ENCODE measurements at places on chromosomes 2 and 18.

- no peak for DNase-seq
Measured at GRCh38 chr2:237599465-237600110, 9.1 kb upstream of the RAB17 start.

GRCh38 chr2:146681991-146682390, 1162.8 kb upstream of the ACVR2A start:
- no peak for DNase-seq

GRCh38 chr2:64987956-64988419, 1.2 kb upstream of the SLC1A4 start:
- DNase-seq = no peak

GRCh38 chr2:18384242-18384641, 176.2 kb downstream of the RDH14 start:
- DNase-seq = no peak

GRCh38 chr2:172496160-172496608, 59.7 kb upstream of the PDK1 start:
- no peak for DNase-seq

DNA sequence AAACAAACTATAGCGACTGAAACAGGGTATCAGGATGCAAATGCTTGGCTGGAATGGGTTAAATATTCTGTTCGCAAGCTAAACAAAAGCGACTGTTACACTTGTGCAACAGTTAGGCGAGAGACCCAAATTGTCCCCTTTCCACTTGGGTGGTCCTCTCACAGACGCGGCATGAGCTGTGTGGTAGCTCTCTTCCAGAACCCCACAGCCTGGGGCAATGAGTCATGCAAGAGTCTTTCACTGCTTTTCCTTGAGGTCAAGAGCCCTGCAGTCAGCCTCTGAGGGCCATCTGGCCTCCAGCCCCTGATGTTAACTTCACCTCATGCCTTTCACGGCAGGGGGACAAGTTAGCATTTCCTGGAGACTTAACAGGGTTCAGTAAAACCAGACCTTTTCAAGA, 25.7 kb downstream of the SULT1C4 start:
- no peak for DNase-seq

DNA sequence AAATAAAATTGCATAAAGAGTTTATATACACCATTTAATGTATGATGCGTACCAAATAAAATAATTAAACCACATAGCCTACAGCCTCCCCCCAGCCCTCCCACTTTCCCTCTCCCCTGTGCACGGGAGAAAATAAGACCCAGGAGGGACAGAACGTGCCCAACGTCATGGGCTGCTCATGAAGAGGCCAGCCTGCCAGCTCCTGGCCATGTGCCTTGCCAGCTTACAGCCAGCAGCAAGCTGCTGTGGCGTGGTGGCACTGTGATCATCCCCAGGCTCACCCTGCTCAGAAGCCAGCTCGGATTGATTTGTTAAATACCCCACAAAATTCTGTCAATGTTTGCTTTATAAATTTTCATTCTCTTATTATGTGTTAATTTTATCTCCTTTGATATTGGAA, 7.6 kb downstream of the GPR148 start:
- no peak for DNase-seq

DNA sequence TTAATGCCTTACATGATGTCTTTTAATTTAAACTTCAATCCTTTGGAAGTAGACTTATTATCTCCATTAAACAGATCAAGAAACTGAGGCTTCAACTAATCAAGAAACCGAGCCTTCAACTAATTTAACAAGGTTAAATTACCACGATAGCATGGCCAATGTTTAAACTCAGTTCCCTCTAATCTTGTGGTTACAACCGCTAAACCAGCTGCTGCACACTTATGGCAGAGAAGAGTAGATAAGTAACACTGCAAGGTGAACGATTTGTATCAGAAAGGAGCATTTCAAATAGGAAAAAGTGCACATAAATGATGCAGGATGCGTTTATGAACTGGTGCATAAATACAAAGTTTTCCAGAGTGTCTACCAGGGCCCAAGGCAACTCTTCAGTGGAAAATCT, 144.6 kb upstream of the CAVIN2 start:
- no peak for DNase-seq

- DNase-seq = no peak
Measured at GRCh38 chr2:71710367-71711132, 257.2 kb downstream of the DYSF start.

- no peak for DNase-seq
Measured at GRCh38 chr2:120350801-120351320, 4.9 kb downstream of the INHBB start.

DNA sequence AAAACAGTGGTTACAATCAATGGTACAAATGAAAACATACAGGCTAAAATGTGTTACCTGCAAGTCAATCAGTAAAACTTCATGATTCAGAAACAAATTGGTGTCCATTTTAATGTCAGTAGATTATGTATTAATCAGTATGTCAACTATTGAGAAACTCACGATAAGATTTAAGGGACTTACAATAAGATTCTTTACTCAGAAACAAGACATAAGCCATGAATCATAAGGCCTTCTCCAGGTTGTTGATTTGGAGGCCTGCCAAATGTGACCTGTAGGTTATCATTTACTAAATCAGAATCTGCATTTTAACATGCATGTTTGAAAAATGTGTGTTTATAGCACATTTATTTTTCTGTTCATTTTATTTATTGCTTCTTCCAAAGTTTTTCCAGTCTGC, 623.1 kb downstream of the CCDC85A start:
- DNase-seq = no peak

GRCh38 chr18:62723666-62724281, 8.4 kb downstream of the PHLPP1 start:
- DNase-seq = no peak

- DNase-seq = no peak
Measured at GRCh38 chr2:9736021-9736420, 105.2 kb upstream of the YWHAQ start.

GRCh38 chr18:69580107-69580506, 179.4 kb downstream of the DOK6 start:
- DNase-seq = no peak
